ENCODE measurements at places on chromosomes 6 and 20.
A peak's percentile ranks its signal among the peaks of the same experiment; 100 is the strongest.

- DNase-seq = no peak
Measured at GRCh38 chr6:170462366-170463020, 90.6 kb downstream of the PSMB1 start.

DNA sequence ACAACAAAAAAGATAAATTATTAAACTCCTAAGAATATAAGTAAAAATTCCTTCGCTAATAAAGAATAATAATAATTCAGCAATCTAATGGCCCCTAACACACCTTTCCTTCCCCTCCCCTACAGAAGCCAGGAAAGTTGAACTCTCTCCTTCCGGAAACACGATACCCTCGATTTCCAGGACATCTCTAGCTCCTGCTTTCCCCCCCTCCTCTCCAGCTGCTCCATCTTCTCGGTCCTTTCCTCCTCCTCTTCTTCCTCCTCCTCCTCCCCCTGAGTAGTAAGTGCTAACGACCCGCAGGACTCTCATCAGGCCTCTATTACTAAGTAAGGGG is 603 bp downstream of the TASP1 start:
- no peak for DNase-seq

DNA sequence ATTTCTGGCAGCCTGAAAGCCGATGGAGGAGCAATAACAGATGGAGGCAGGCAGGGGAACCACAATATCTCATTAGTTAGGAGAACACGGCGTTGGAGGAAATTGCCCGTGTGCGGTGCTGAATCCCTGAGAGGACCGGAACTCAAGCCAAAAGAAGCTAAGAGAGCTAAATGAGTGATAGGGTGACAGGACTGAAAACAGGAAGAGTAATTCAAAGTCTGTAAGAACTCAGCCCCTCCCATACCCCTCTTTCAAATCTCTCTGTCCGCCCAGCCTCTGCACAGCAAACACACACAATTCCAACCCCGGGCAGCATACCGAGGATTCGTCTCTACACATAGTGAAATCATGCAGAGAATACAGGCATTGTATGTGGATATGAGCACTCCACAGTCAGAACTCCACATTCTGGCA is 2.6 kb upstream of the IPCEF1 start:
- DNase-seq = peak; percentile 62

DNA sequence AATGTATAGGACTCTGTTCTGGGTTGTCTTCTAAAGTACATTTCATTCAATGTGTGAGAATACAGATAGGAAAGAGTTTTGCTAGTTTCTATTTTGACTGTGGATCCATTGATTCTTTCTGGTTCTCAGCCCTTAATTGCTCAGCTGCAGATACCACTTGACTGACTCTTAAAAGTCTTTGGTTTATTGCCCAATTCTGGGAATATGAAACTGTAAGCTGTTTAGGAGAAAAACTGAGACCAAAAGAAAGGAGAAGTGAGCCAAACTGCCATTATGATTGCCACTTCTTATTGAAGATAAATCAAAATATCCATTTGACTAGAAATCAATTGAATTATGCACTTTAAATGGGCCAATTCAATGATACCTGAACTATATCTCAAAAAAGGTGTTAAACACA is 211.4 kb downstream of the ESR1 start:
- DNase-seq = peak; percentile 33

GRCh38 chr6:36728289-36729160 is 30.9 kb downstream of the RAB44 start:
- DNase-seq = no peak

GRCh38 chr20:53935344-53936084 is 134.9 kb downstream of the BCAS1 start:
- no peak for DNase-seq

GRCh38 chr6:162421004-162421403 is 306.6 kb downstream of the PRKN start:
- no peak for DNase-seq

DNA sequence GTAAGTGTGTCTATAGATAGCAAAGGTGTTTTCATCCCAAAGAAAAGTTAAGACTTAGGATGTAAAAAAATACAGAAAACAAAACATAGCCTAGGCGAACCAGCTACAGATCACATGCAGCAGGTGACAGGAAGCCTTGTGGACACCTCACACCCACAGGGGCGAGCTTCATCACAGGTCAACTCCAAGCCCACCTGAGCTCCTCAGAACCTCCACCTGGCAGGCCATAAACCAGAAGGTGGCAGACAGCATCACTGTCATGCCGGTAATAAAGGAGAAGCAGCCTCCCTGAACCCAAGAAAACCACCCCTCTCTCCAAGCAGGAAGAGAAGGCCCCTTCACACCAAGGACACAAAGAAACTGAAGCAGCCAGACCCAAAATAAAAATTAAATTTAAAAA is 1.0 kb downstream of the RALGAPA2 start:
- DNase-seq = no peak

- no peak for DNase-seq
Measured at GRCh38 chr6:7273709-7274108, 39.3 kb downstream of the SSR1 start.

DNA sequence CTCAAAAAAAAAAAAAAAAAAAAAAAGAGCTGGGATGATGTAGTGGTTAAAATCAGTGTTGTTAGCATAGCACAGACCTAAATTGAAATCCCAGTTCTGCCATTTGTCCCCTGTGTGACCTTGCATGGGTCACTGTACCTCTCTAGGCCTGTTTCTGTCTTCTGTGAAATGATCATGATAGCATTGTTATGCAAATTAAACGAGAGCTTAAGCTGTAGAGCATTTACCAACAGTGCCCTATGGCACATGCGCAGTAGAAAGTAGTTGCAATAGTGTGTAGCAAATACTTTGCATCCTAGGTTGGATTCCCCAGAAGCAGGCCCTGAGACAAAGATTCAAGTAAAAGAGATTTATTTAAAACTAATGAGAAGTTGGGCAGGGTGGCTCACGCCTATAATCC is 7.3 kb downstream of the PSORS1C2 start:
- no peak for DNase-seq

DNA sequence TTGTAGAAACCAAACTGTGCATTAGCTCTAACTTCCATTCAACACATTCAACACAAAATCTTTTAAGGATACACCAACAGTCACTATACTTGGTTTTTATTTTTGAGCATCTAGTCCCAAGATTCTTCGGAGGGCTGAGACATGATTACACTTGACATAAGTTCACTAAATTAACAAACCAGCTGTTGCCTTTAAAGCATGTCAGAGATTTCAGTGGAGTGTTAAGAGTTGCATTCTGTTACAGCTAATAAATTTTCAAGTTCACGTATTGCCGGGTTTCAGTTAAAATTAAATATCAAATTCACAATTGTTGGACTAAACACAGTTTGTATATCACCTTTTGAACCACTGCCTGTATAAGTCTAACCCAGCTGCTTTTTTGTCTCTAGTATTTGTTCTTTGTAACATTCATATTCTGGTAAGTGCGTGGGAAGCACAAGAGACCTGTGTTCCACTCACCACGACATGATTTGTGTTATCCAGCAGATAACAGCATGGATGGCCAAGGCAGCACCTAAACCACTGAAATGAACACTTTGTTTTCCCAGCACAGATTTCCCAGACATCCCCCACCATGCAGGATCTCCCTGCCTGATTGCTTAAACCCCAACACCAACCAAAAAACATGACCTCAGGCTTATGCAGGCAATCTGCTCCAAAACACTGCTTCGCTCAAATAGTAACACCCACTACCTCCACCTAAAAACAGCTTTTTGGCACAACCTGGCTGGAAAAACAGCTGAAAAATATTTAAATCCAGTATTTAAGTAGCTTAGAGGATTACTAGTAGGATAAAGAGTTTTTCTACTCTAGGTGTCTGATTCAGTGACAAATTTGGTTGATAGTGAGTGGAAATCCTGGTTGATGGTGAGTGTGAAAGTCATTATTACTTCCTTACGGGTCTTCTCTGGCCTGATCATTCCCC is 286.5 kb upstream of the NT5E start:
- no peak for DNase-seq

DNA sequence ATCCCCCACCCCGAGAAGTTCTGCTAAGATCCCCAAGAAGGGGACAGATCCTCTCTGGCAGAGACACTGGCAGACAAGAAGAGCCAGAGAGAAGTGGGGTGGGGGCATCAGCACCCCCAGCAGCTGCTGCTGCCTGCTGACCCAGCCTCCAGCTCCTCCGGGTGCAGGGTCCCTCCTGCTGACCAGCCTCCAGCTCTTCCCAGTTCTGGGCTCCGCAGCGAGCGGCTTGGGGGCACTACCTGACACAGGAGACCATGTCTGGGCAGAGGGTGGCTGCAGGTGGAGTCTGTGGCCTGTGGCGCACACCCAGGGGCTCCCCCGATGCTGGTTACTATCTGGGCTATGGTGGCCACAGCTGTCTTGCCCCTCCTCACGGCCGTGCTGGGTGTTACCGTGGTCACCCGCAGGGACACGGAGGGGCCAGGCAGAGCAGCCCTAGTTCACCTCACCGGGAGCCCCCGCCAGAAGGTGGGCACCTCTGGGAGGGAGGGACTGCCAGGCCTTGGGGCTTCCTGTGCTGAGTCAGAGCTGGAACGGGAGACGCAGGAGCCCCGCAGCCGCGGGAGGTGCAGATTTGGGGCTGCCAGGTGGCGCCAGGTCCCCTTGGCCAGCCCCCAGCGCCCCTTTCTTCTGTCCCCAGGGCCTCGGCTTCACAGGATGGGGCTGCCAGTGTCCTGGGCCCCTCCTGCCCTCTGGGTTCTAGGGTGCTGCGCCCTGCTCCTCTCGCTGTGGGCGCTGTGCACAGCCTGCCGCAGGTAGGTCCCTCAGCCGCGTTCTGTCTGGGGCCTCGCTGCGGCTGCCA is 630 bp downstream of the LIME1 start:
- DNase-seq = no peak

DNA sequence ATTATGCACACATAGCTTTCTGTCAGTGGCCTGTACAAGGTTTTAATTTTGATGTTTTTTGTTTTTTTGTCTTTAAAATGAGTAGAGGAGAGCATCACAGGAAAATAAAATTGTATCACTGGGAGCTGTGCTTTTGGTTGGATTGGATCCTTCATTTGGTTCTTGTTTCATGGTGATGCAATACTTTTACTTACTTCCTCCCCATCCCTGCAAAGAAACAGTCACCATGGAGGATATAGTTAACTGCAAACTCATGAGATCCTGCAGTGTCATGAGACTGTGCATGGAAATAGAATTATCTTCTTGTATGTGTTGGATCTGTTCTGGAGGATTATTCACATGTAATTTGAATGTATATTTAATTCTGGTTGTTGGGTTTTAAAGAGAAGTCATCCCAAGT is 122.3 kb downstream of the JARID2 start:
- no peak for DNase-seq

- peak; percentile 57 for DNase-seq
Measured at GRCh38 chr20:4720041-4720976, 1.4 kb upstream of the PRND start.

- DNase-seq = no peak
Measured at GRCh38 chr6:15535495-15536197, 127.2 kb downstream of the DTNBP1 start.

DNA sequence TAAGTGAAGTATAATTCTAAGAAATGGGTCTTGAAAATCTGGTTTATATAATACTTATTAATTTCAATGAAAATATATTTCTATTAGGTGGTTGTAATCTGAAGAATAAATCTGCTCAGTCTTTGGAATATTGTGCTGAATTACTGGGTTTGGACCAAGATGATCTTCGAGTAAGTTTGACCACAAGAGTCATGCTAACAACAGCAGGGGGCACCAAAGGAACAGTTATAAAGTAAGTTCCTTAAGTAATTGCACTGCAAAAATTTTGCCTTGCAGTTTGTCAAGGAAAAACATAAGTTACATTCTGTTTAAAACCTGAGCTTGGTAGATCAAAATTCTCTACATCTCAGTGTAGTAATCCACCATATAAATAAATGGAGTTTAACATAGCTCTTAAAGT is 106.0 kb downstream of the MYO6 start:
- DNase-seq = peak; percentile 44

DNA sequence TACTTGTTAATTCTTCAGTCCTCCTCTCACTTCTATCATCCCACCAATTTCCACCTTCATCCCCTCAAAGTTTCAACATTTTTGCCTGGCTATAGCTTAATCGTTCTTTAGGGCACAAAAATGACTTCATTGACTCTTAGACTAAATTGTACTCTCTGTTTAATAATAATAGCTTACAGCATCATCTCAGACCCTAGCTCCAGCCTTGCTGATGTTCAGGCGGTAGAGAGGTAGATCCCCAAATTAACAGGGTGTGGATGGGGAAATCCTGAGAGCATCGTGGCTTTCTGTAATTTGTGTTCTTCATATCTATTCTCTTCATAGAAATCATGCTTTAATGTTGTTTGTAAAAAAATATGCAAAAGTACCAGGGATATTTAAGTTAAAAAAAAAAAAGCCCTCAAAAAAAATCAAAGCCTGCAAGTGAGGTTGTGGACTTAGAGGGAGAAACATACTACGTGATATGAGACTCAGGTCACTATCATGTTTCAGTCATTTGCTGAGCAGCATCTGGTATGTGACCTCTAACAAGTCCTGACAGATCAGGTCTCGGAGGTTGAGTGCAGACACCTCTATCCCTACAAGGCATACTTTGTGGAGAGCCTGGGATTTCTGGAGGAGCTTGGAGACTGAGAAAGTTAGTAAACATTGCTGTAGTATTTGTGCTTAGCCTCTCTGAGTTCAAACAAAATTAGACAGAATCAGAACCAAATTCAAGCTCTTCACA is 1063.3 kb upstream of the CITED2 start:
- DNase-seq = no peak

DNA sequence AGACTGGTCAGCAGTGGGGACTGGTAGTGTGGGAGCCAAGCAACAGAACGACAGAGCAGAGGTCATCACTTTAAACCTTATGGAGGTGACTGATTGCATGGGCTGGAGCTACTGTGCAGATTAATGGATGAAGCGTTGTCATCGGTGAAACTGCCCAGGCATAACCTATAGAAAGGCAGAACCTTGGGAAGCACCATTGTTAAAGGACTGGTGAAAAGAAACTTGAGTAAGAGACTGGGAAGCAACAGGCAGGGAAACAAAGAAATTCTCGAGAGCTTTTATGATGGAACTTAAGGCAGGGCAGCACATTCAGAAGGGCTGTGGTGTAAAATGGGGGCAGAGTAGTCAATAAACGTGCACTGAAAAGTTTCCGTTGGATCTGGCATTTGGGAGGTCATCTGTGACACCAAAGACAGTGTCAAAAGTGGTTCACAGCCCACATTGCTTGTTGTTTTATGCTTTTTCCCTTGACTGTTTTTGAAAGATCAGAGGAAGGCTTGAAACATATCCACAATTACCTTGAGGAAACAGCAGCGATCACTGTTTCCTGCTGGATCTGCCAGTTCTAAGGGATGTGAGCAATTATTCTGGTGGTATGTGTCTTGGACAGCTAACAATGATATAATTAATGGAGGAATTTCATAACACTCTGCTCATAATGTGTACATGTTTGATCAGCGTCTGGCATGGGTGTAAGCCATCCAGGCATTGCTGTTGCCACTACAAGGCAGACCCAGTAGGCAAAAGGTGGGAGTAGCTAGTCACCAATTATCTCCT is 62.7 kb downstream of the LRRC1 start:
- DNase-seq = no peak

Data from foreskin melanocyte (primary cell).